ENCODE measurements at places on chromosomes 16 and 17.

- no peak for DNase-seq
These were observed 3.4 kb downstream of the TRAF4 start for GRCh38 chr17:28747051-28747691.

GRCh38 chr17:8806926-8807550, 7.9 kb upstream of the MFSD6L start:
- DNase-seq, result no peak

DNA sequence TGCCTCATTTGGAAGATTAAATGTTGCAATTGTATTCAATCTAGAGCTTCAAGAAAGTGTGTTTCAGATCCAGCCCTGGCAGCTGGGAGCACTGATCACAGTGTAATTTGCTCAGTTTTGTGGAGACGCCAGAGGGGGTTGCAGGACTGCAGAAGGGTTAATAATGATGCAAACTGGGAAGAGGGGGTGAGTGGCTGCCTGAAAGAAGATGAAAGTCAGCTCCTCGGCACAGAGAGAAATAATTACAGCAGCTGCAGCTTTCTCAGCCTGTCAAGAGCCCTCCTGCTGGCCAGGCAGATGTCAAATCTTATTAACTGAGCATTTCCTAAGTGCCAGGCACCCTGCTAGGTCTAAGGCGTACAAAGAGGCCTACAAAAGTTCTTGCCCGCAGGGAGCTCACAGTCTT, 97.7 kb downstream of the ZNF18 start:
- DNase-seq, result peak; percentile 63

DNA sequence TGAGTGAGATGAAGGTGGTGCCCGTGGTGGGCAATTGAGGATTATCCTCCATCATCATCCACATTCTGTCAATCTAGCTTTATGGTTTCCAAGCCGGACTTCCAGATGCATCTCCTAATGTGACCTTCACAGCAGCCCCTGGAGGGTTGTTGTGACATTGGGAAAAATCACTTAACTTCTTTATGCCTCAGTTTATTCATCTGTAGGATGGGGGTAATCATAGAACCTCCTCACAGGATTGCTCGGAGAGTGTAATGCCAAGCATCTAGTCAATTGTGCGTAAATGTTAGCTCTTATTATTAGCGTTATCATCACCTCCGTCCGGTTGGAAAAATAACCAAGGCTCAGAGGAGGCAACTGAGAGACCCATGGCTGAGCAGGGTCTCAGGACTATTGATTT, 214.0 kb downstream of the CCDC182 start:
- DNase-seq, result no peak

GRCh38 chr16:84502581-84502980, 1.9 kb downstream of the MEAK7 start:
- DNase-seq, result no peak

GRCh38 chr17:29078183-29079045, 35.5 kb downstream of the PIPOX start:
- DNase-seq, result no peak

DNA sequence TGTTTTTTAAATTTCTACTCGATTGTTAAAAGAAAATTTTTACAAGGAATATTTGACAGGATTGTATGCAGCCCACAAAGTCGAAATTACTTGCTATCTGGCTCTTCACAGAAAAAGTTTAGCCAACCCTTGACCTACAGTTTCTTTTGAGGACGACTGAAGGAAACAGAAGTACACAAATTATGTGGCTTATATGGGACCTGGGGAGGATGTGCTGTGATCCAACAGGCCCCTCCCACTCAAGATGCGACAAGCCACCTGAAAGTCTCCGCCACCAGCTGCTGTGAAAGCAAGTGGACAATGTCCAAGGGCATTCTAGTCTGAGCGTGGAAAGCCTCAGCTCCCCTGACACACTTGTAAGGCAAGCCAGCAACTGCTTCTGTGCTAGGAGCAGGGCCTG, 42.4 kb upstream of the SLC25A19 start:
- DNase-seq, result no peak

GRCh38 chr17:72393553-72393952, 272.7 kb downstream of the SOX9 start:
- DNase-seq, result no peak

GRCh38 chr17:63378411-63379375, 67.4 kb downstream of the CYB561 start:
- DNase-seq, result peak; percentile 70

GRCh38 chr16:49539758-49540157, 166.2 kb downstream of the C16orf78 start:
- DNase-seq, result no peak

DNA sequence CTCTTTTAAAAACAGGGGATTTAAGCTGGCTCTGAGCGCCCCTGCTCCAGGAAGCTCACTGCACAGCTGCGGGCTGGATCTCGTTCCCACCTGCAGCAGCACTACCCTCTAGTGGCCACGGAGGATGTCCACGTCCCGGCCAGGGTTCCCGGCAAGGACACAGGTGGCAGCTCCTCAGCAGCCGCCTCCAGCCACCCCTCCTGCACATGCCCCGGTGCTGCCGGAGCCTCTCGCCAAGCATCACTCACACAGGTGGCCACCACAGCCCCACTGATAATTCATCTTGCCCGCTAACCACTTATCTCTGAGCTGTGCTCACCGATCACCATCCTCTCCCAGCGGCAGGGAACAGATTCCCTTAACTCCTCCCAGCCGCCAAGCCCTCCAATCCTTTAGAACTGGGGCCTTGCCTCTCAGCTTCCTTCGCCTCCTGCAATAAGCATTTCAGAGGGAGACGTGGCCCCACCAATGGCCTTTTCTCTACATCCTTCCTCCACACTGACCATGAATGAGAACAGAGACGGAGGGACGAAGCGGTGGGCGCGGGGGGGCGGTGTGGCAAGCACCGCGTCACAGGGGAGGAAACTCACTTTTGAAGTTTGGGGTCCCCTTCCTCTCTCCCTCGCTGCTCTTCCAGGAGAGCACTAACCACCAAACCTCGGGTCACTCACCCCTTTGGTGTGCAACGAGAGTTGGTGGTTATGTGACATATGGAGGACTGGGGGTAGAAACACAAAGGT, 222.1 kb downstream of the RBFOX3 start:
- DNase-seq, result peak; percentile 5

GRCh38 chr16:50360779-50361178, 8.0 kb downstream of the BRD7 start:
- DNase-seq, result peak; percentile 7

DNA sequence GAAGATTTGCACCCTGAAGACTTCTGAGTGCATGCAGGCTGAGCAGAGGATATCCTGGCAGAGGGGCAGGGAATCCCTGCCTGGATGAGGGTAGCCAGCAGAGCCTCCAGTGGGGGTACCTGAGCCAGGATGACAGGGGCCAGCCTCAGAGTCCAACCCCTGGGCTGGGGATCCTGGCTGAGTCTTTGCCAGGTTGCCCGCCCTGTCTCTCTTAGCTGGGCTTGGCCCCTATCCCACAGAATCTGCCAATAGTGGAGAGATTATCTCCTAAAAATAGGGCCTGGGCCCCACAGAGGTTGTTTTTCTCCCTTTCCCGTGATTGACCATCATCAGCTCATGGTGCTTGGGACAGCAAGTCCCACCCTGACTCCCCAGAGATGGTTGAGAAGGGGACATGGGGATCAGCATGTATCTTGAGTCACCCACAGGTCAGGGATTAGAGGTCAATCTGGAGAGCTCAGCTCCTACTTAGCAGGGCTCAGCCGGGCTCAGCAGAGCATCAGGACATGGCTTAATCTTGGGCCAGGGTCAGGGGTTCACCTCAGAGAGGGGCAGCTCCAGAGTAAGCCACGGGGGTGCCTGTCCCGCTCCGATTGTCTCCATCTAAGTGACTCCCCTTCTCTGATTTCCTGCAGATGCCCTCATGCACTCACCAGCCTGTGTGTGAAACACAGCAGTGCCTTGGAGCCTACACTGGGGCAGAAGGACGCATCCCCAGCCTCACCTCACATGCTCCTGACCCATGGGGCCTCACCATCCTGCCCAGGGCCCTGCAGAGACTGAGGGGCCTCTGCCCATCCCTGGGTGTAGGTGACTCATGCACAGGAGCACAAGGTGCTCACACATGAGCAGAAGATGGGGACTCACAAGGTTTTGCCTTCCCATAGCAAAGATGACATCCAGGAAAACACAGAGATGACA, 11.5 kb downstream of the CDH16 start:
- DNase-seq, result no peak

- DNase-seq, result no peak
These were observed 91.8 kb upstream of the CLEC18A start for GRCh38 chr16:69859105-69859989.

DNA sequence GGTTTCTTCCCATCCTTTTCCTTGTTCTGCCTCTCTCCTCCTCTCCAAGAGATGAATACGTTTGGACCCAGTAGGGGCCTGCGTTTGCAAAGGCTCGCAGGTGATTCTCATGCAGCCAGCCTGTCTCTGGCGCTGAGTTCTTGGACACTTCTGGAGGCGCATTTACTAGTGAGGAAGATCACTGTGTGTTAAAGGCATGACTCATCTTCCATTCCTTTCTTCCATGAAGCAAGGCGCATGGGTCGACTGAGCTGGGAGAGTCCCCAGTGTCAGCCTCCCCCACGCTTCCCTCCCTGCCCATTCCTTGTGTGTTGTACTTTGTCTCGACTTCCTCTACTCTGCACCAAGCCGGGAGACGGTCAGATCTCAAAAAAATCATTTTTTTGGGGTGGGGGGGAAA, 159.9 kb upstream of the EEF2KMT start:
- no peak for DNase-seq

DNA sequence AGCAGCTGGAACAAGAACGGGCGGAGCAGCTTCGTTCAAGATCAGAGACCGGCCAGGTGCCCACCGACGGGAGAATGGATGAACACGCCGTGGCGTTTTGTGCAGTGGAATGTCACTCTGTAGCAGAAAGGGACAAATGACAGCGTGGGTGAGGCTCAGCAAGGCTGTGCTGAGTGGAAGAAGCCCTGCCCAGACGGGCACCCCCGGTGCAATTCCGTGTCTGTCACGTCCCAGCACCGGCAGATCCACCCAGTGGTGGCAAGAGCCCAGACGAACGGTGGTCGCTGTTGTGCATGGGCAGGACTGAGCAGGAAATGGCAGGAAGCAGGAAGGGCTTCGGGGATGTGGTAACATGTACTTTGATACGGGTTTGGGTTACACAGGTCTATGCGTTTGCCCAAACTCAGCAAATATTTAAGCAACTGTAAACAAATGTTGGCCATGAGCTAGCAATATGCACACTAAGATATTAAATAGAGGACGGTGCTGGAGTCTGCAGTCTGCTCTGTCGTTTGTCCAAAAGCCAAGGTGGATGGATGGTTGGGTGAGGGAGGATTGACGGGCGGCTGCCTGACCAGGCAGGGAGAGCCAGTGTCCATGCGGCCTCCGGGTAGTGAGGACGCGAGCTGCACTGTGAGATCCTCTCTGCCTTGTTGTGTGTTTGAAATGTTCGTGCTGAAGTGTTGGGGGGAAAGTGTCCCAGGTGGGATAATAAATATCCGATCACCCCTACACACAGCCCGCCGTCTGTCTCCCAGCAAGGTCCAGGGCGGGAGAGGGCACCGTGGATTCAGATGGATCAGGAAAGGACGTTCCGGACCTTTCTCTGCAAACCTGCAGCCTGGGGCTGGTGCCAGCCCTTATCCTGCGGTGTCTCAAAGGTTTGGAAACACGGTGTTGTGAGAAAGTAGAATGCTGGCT, 48.4 kb downstream of the COX4I1 start:
- no peak for DNase-seq

DNA sequence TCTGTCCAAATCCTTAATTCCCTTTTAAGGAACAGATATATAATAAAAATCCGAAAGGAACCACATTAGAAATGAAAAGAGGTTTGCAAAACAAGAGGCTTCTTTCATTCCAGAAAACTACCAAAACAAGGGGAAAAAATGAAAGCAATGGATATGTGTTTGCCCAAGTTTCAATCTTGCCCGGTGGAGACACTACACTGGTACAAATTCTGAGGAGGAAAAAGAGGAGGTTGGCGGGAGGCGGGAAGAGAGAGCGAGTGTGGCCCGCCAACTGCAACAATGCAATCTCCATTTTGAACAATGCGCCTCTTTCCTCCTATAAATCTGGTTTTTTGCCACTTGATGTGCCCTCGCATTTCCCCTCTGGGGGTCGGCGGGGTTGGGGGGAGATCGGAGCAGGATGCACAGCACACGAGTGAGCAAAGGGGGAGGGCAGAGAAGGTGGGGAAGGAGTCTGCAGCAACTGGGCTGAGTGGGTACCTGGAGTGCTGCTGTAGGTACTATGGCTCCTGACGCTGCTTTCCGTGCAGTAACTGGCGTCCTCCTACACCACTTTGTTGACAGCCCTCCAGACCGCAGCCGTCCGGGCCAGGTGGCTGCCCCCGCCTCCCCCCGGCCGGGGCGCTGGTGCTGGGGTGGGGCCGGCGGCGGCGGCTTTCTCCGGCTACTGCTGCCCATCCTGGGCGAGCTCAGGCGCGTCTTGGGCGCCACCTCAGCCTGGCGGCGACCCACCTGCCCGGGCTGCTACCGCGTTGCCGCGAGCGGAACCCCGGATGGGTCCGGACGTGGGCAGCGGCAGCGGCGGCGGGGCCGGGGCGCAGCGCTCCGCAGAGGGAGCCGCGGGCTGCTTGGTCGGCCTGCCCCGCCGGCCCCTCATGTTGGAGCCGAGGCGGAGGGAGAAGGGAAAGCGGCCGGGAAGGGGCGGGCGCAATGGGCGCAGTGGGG, 93.8 kb upstream of the PLEKHM1 start:
- no peak for DNase-seq

GRCh38 chr16:13110124-13110796, 208.9 kb downstream of the SHISA9 start:
- DNase-seq, result no peak

DNA sequence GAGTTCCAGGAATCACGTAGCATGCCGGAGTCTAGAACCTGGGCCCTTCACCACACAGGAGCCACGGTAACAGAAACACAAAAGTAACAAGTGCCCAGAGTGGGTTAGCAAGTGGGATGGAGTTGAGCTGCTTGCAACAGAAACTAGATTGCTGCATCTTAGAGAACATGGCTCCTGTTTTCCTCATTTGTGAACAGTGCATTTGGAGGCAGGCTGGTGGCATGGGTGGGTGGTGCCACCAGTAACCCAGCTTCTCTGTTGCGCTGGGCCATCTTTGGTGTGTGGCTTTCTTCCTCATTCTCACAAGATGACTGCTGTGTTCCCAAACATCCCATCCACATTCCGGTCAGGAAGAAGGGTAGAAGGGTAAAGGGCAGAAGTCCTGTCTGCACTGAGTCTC, 95.5 kb downstream of the KATNIP start:
- DNase-seq, result no peak

DNA sequence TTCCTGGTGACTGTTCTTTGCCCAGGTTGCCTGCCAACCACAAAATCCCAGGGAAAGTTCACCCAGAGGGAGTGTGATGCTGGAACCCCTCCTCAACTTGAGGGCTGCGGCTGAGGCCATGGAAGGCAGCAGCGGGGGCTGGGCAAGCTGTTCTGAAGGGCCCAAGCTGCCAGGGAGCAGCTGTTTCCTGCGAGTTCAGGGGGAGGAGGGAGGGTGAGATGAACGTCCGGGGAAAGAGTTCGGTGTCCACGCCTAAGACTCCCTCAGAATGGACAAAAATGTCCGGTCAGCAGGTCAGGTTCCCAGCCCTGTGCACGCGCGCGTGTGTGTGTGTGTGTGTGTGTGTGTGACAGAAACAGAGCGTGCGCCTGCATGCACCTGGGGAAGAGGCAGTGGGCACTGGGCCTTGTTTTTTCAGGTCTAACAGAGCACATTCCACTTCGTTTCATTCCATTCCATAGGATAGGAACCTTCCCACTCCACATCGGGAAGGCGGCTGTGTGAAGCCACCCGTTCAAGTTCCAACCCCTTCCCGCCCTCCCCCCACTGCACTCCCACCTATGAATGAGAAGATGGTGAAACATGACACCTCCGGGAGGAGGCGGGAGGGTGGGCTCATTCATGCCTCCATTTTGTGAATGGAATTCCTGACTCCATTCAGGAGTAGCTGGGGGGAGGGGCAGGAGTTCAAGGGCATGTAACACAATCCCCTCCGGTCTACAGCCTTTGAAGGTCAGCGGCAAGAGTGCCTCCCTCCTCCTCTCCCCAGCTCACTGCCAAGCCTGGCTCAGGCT, 15.7 kb downstream of the ETV4 start:
- DNase-seq, result no peak

All from erythroblast (primary cell).